ENCODE measurements at places on chromosomes 2 and 18.
A peak's percentile ranks its signal among the peaks of the same experiment; 100 is the strongest.

DNA sequence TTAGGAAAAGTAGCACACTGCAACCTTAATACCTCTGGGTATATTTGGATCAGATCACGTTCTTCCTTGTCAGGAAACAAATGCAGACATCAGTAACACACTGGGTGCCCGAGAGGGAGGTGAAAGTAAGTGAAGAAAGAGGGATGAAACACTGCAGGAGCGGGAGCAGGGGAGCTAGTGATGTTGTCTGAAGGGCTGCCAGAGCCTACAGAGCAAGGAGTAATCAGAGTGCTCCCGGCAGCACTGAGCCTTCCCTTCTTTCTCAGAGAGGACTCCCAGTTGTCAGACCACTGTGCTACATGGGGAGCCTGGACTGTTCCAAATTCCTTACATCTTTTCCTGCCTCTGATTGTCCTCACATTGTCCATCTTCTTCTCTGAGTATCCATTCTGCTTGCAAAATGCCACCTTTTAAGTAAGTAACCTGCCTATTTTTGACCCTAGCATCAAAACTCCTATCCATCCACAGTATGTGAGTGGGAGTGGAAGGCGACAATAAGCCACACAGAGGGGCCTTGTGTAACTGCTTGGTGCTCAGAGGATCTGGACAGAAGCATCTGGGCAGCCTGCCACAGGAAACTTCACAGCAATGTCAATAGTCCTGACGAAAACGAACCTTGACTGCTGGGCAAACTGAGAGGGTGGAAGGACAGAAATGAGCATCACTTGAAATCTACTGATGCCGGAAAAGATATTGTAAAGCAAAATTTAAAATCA, 10.8 kb upstream of the NAB1 start:
- peak; percentile 47 for DNase-seq

DNA sequence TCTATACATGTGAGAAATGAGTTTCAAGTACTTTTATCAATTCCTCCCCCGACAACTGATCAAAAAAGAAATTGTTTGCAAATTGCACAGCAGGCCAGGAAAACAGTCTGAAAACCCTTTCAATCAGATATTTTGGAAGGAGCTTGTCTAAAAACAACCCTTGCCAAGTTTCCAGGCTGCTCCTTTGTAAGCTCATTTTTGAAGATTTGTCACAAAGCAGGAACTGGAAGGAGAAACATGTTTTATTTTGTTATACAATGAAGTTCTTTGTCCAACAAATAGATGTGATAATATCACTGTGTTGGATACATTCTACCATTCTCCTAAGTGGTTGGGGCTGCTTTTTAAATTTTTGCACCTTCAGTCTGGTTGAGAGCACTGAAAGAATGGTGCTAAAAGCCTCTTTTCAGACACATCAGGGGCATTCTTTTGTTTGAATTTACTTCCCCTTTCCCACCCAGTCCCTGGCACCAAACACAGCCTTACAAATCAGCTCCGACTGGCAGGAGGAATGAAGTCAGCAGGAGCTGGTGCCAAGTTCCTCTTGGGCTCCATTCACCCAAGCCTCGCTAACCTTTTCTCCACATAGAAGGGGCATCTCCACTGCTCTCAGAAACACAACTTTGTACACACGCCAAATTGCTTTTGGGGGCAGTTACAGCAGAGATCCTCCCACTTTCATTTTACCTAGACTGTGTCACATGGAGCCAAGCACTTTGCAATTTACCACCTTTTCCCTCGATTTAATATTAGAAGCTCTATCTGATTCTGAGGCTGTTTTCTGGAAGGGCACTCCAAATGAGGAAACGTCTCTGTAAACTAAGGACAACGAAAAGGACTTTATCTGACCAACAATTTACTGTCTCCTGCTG, 88.0 kb downstream of the C1D start:
- peak; percentile 25 for DNase-seq

GRCh38 chr2:45797451-45798230, 146.2 kb downstream of the PRKCE start:
- DNase-seq = no peak

- DNase-seq = no peak
Measured at GRCh38 chr18:35030277-35030989, 10.8 kb upstream of the MAPRE2 start.

- DNase-seq = no peak
Measured at GRCh38 chr2:171889808-171890207, 4.2 kb downstream of the SLC25A12 start.

DNA sequence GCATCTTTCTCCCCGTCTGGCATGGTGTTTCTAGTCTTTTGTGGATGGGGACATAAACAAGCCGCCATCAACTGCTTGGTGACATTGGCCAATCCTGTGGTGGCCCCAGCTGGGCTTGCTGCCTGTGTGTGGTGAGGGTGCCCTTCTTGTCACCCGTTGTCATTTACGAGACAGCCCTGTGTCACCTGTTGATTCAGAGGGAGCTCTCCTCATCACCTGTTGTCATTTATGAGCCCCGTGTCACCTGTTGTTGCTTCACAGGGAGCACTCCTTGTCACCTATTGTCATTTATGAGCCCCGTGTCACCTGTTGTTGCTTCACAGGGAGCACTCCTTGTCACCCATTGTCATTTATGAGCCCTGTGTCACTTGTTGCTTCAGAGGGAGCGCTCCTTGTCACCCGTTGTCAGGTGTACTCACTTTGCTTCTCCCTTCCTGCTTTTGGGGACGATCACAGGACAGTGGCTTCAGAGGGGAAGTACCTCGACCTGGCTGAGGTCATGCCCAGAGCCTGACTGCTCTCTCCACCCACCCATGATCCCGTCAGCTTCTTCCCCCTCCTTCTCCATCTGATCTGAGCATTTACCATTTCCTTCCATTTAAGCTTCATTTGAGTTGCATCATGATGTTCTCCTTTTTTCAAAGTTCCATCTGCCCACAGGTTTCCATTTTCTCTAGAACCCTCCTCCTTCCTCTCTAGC, 29.1 kb downstream of the HPCAL1 start:
- no peak for DNase-seq

GRCh38 chr2:240467149-240467642, 31.7 kb downstream of the GPC1 start:
- peak; percentile 27 for DNase-seq

DNA sequence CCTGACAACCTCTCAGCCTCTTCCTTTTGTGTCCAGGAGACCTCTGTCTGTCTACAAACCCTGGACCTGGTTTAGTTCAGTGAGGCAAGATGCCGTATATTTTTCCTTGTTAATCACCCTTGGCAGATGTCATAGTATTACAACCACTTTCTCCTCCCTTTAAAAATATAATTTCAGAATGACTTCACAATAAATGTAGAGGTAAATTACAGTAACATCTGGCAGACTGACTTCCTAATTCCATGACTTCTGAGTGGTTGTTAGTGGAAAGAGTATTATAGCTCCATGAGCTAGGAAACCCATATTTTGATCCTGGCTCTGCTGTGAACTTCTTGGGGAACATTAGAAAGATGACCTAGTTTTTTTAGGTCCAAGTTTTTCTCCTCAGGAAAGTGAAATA, 39.5 kb downstream of the SPATS2L start:
- no peak for DNase-seq

GRCh38 chr2:51013933-51014526, 17.9 kb downstream of the NRXN1 start:
- no peak for DNase-seq

DNA sequence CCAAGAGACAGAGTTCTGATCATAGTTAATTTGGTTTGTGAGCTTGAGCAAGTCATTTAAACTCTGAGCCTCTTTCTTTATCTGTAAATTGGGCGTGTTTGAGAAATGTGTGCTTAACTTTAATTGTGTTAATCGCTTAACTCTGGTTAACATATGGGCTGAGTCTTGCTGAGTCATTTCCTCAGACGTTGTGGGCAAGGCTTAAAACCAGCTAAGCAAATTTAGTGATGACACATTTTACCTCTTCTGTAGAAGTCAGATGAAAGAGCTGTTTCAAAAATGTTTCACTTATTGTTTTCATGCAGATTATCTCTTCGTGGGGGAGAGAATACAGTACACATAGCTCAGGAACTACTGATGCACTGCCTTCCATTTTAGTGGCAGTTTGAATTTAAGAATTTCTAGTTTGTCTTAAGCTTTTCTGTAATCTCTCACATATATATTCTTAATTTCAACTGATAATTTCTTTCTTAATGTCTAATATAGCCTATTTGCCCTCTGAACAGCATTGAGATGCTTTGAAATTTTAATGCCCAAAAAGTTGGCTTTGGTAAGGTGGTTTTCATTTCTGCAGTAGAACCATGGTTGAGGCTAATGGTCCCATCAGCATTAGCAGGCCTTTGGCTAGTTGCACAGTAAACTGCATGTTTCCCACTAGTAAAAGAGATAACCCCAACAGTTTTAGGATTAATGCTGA, 34.9 kb downstream of the RAB10 start:
- no peak for DNase-seq

DNA sequence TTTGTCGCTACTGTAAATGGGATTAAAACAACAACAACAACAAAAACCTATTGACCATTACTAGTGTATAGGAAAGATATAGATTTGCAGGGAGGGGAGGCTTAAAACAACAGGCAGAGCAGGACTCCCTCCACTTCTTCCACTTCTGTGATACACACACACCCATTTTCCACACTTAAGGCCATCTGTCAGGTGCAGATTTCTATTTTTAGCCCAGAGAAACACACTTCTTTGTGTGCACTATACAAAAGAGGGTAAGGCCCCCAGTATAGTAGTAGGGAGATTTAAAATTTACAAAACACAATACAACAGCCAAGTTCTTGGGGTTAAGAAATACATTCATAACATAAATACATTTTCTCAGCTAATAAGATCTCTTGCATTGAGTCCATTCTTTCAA, 22.4 kb downstream of the PTPN2 start:
- no peak for DNase-seq

- no peak for DNase-seq
Measured at GRCh38 chr2:25492726-25493125, 151.0 kb upstream of the DNMT3A start.

- no peak for DNase-seq
Measured at GRCh38 chr2:184721881-184722280, 123.6 kb downstream of the ZNF804A start.

DNA sequence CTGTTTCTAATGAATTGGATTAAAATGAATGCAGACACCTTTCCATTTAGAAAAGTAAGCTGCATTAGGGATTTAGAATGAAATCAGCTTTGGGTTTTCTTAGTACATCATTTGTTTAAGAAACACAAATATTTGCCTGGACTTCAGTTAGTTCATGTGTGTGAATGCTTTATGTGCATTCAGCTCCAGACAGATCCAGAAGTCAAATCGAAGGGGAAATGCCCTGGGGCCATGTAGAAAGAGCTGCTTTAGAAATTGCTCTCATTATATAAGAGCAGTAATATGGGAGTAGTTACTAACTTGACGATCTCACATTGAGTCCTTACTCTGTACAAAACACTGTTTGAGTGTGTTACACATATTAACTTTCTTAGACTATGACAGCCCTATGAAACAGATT, 88.0 kb upstream of the TTC39C start:
- no peak for DNase-seq

GRCh38 chr18:10081492-10081891, 167.7 kb downstream of the VAPA start:
- no peak for DNase-seq

DNA sequence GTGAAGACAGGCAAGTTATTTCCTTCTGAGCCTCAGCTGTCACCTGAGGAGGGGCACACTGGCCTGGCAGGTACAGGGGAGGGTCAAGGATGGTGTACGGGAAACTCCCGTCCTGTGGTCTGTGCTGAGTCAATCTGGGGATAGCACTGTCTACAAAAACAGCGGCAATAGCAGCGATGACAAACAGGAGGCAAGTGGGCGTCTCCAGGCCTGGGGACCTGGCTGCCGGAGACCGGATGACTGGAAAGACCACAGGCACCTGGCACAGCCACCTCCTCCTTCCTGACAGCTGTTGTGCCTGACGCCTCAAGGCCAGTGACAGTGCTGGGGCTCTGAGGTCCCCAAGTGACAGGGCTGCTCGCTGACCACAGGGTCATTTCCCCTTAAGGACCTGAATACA, 202.1 kb upstream of the HS6ST1 start:
- DNase-seq = no peak

- no peak for DNase-seq
Measured at GRCh38 chr2:112340475-112341267, 65.3 kb downstream of the ZC3H6 start.

GRCh38 chr2:1714291-1715064, 29.8 kb downstream of the PXDN start:
- no peak for DNase-seq

- DNase-seq = no peak
Measured at GRCh38 chr2:201263779-201264178, 3.4 kb downstream of the CASP8 start.

DNA sequence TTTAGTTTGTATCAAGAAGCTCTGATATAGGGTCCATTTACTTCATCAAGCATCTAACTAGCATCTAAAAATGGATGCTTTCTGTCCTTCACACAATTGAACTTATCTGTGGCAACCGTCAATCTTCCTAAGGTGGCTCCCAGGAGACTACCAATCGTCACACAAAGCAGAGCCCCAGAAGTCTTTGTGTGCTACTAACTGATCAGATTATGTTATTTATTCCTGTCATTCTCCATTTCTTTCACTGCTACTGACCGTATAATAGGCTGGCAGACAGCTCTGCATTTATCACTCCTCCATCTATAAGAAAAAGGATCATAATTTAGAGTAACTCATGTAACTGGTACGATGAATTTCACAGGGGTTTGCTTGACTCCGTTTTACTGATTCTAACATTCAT, 585.0 kb upstream of the NXPH2 start:
- no peak for DNase-seq

- no peak for DNase-seq
Measured at GRCh38 chr2:159155791-159156190, 130.7 kb downstream of the WDSUB1 start.

GRCh38 chr2:169748319-169748718, 14.7 kb downstream of the KLHL23 start:
- no peak for DNase-seq

DNA sequence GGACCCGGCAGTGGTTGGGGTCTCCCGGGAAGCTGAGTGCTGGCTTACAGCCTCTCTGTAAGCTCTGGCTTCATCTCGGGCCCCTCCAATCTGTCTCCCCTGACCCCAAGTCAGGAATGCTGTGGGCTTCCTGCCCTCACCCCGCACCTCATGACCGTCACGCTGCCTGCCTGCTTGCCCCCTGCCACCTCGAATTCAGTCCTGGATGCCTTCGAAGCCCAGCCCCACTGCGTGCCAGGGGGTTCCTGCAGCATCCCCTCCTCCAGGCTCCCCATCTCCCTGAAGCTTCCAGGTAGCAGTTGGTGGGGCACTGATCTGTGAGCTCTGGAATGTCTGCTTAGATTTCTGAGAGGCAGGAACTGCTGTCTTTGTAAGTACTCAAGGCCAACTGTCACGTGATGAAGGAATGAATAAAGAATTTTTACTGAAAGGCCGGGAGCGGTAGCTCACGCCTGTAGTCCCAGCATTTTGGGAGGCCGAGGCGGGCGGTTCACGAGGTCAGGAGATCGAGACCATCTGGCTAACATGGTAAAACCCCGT, 6.5 kb downstream of the CLHC1 start:
- no peak for DNase-seq

DNA sequence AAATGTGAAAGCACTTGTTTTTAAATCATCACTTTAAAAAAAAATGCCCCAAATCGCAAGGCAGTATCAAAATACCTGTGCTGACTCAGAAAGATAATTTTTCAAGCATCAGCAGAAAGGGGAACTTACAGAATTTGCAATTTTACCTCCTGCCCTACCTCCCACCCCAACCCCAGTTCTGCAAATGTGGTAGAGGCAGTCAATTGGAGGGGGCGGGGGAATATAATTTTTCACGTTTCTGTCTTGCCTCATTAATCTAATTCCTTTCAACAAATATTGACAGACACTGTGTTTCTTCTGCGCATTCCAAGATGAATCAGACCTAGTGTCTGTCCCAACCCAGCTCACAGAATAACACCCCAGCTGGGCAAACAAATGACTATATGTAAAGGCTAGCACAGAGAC, 76.8 kb downstream of the ALPK2 start:
- no peak for DNase-seq
